Cardiac muscle cell (in vitro differentiated cells and primary cell): ENCODE measurements at places on chromosomes 1 and 21. TPM values are rescaled to one million over a fixed set of nuclear protein-coding genes. Genes with fewer than 3 reads are reported as not detected.

Gene ADCY10
- 0.44 and 0.82 TPM in 2 replicates for polyA plus RNA-seq

Gene MTR
- polyA plus RNA-seq = 23.9 and 45.9 TPM in 2 replicates

Gene OR6K3
- not detected in 2 replicates for polyA plus RNA-seq

Gene RBBP4
- polyA plus RNA-seq = 336 and 405 TPM in 2 replicates

Gene CCDC181
- polyA plus RNA-seq = 5.1 and 6.5 TPM in 2 replicates

Gene OR2M2
- polyA plus RNA-seq = not detected in 2 replicates

Gene GBP6
- polyA plus RNA-seq = not detected in 2 replicates

Gene HPCAL4
- polyA plus RNA-seq = 0.06 TPM in 1 of 2 replicates, not detected in the other

Gene AUNIP
- 4.9 and 5.6 TPM in 2 replicates for polyA plus RNA-seq

Gene LYST
- polyA plus RNA-seq = 4.5 and 4.9 TPM in 2 replicates

Gene ETV3L
- not detected in 2 replicates for polyA plus RNA-seq

Gene DDX59
- 9.6 and 11.1 TPM in 2 replicates for polyA plus RNA-seq

Gene PIGP
- polyA plus RNA-seq = 83.4 and 91.5 TPM in 2 replicates

Gene BEND5
- polyA plus RNA-seq = 17.6 and 29.0 TPM in 2 replicates

Gene NR5A2
- polyA plus RNA-seq = not detected in 2 replicates

Gene GLUL
- 132 and 170 TPM in 2 replicates for polyA plus RNA-seq

Gene ADAMTS5
- polyA plus RNA-seq = 0.07 TPM in 1 of 2 replicates, not detected in the other

Gene S100A16
- polyA plus RNA-seq = 110 and 120 TPM in 2 replicates

Gene CR1L
- polyA plus RNA-seq = not detected in 2 replicates

Gene NECTIN4
- polyA plus RNA-seq = not detected in 2 replicates

Gene KRTAP13-2
- polyA plus RNA-seq = not detected in 2 replicates

Gene KANK4
- 0.65 and 2.8 TPM in 2 replicates for polyA plus RNA-seq

Gene GJA4
- polyA plus RNA-seq = 0.86 TPM in 1 of 2 replicates, not detected in the other

Gene VWA5B1
- 0.37 TPM in 1 of 2 replicates, not detected in the other for polyA plus RNA-seq

Gene CHI3L1
- polyA plus RNA-seq = 1.4 TPM in 1 of 2 replicates, not detected in the other

Gene DCST2
- polyA plus RNA-seq = 1.1 and 3.8 TPM in 2 replicates

Gene PERM1
- polyA plus RNA-seq = 0.71 and 0.77 TPM in 2 replicates

Gene KCNA2
- polyA plus RNA-seq = 0.17 TPM in 1 of 2 replicates, not detected in the other

Gene FBXO44
- 43.6 and 57.0 TPM in 2 replicates for polyA plus RNA-seq

Gene NPHS2
- polyA plus RNA-seq = not detected in 2 replicates

Gene CADM3
- 0.51 and 1.3 TPM in 2 replicates for polyA plus RNA-seq

Gene CYP2J2
- polyA plus RNA-seq = 3.4 and 7.7 TPM in 2 replicates

Gene SPATA46
- not detected in 2 replicates for polyA plus RNA-seq

Gene TTC34
- polyA plus RNA-seq = not detected in 2 replicates
